ENCODE measurements at places on chromosomes 2 and 18.

GRCh38 chr2:226766352-226767055 is 33.1 kb downstream of the IRS1 start:
- DNase-seq, result no peak

- DNase-seq, result peak; percentile 3
These were observed 27.1 kb upstream of the CWC22 start for GRCh38 chr2:180033993-180034894.

- DNase-seq, result no peak
These were observed 85.9 kb downstream of the PRKRA start for GRCh38 chr2:178365116-178365515.

GRCh38 chr2:48015421-48015820 is 109.1 kb upstream of the FBXO11 start:
- no peak for DNase-seq

DNA sequence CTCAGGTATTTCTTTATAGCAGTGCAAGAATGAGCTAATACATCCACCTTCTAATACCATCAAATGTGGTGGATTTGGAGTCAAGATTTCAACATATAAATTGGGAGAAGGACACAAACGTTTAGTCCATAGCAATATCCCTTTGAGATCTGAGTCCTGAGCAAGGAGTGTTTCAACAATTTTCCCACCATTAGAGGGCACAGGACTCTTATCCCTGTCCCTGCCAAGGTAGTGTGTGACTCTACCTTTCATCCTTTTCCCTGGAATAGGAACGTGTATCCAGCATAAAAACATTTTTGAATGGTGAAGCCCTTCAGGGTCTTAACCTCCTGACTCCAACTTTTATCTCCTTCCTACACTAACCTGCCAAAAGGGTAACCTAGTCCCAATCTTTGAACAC is 181.3 kb upstream of the SRD5A2 start:
- DNase-seq, result no peak

GRCh38 chr2:227827143-227827542 is 13.5 kb downstream of the CCL20 start:
- DNase-seq, result peak; percentile 41

GRCh38 chr18:9685615-9685890 is 22.5 kb upstream of the RAB31 start:
- no peak for DNase-seq

- no peak for DNase-seq
These were observed 92.6 kb upstream of the MGAT4A start for GRCh38 chr2:98823196-98824170.

GRCh38 chr2:84938194-84938879 is 32.6 kb upstream of the KCMF1 start:
- peak; percentile 58 for DNase-seq

- no peak for DNase-seq
These were observed 111.6 kb upstream of the TACR1 start for GRCh38 chr2:75310876-75311275.

Data from MV-4-11 (cell line).